Subcutaneous adipose tissue (tissue), 4 donors: ENCODE measurements at places on chromosomes 5 and 9. TPM values are rescaled to one million over a fixed set of nuclear protein-coding genes. Genes with fewer than 3 reads are reported as not detected.

The ZBTB26 gene
- total RNA-seq = 7.7 TPM

The PDGFRB gene
- total RNA-seq = 196 TPM

The SLC34A3 gene
- total RNA-seq = not detected

The FGFR4 gene
- not detected for total RNA-seq

The RNF14 gene
- 111 TPM for total RNA-seq

The SEMA4D gene
- total RNA-seq = 18.3 TPM

The F12 gene
- total RNA-seq = not detected
